ENCODE measurements at places on chromosomes 11 and 22. TPM values are rescaled to one million over a fixed set of nuclear protein-coding genes. Genes with fewer than 3 reads are reported as not detected.

The API5 gene
- total RNA-seq: 155 TPM

The OR4C3 gene
- not detected for total RNA-seq

The IPO7 gene
- 244 TPM for total RNA-seq

The PDGFB gene
- 9.6 TPM for total RNA-seq

DNA sequence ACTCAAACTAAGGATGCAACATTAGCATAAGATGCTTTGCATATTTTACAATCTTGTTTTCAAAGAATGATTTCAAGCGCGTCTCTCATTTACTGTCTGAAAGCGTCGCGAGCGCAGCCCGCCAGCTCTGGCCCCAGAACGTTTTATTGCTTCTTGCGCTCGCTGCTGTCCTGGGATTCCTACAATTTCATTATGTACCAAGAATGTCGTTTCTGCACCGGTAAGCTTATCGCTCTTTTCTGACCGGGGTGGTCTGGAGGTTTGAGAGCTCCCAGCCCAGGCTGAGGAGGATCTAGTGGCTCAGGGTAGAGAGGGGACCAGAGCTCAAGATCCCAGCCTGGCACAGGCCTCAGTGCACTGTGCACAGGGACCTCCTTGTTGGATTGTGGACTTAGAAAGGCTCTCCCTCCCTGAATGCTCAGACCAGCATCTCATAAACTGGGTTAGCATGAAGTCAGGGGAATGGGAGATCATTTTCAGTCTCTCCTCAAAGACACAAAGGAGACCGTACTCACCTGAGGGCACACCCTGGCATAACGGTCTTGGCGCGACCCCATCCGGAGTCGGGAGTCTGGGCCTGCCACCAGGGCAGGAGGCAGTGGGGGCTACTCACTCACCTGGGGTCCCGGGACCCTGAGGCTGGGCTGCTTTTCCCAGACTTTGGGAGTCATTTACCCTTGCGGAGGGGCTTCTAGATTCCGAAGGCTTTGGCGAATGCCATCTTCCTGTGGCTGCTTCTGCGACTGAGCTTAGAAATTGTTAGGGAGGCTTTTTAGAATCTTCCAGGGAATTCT, 817.4 kb downstream of the BRD1 start:
- H3K27me3 ChIP-seq: no peaks in the 10 kb centered on the region
- H3K27ac ChIP-seq: no peak overlapping the region
- H3K4me1 ChIP-seq: no peaks in the 10 kb centered on the region
- H3K4me3 ChIP-seq: no peak overlapping the region
- peak; percentile 30 for DNase-seq

DNA sequence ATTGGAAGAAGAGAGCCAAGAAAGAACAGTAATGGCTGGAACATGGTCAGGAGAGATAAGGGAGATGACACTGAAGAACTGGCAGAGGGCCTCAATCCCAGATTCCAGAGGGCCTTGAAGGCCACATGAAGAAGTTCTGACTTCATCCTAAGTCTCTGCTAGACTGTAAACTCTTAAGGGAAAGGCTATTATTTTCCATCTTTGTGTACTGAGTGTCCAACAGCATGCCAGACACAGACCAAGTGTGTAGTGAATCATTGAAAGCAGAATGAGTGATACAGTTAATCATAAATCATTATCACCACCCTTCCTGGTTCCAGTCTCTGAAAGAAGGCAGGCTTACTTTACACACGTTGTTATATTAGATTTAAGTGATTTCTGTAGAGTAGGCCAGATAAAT, 185.3 kb upstream of the C11orf87 start:
- no peak overlapping the region for H3K4me3 ChIP-seq
- DNase-seq: no peak
- no peaks in the 10 kb centered on the region for H3K36me3 ChIP-seq
- H3K27ac ChIP-seq: no peak overlapping the region
- no peaks in the 10 kb centered on the region for H3K4me1 ChIP-seq
- H3K27me3 ChIP-seq: no peaks in the 10 kb centered on the region

GRCh38 chr11:14107050-14107430, 144.5 kb downstream of the SPON1 start:
- DNase-seq: no peak
- H3K4me3 ChIP-seq: no peak overlapping the region
- H3K27ac ChIP-seq: no peak overlapping the region

DNA sequence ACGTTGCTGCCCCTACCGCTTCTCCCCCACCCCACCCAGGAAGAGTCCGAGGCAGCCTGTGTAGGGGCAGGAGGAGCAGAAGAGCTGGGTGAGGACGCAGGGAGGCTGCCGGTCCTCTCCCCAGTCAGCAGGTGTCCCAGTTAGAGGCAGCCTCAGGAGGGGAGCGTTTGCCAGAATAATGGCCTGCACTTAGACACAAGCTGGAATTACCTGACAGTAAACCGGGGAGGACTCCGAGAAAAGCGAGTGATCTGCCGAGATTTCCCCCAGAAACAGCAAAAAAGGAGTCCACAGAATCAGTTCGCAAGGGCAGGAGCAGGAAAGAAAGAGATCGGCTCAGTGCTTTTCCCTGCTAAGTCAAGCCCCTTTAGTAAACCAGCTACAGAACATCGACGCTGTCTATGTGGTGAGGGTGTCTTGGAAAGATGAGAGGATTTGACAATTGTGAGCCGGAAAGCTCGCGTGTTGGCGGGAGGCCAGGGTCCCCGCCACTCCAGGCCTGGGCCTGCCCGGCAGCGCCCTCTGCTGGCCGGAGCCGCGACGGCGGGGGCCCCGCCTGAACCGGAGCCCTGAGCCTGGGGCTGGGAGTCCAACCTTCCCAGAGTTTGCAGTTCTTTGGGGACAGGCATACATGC, 17.7 kb upstream of the THRSP start:
- DNase-seq: no peak
- no peak overlapping the region for H3K27ac ChIP-seq

GRCh38 chr22:24067587-24068376, 56.7 kb downstream of the CABIN1 start:
- no peak for DNase-seq
- H3K36me3 ChIP-seq: peaks cover 40% of the 10 kb centered on the region
- no peaks in the 10 kb centered on the region for H3K27me3 ChIP-seq
- H3K4me3 ChIP-seq: no peak overlapping the region
- H3K4me1 ChIP-seq: no peaks in the 10 kb centered on the region

GRCh38 chr11:45646275-45646927, 19.0 kb downstream of the CHST1 start:
- no peak for DNase-seq
- no peak overlapping the region for H3K27ac ChIP-seq
- no peaks in the 10 kb centered on the region for H3K27me3 ChIP-seq
- peaks cover 5% of the 10 kb centered on the region for H3K4me1 ChIP-seq
- no peaks in the 10 kb centered on the region for H3K36me3 ChIP-seq
- H3K4me3 ChIP-seq: no peak overlapping the region

- H3K4me3 ChIP-seq: no peak overlapping the region
- H3K27ac ChIP-seq: no peak overlapping the region
- H3K36me3 ChIP-seq: no peaks in the 10 kb centered on the region
- no peak for DNase-seq
These were observed 22.1 kb downstream of the GNAZ start for GRCh38 chr22:23092217-23092955.

DNA sequence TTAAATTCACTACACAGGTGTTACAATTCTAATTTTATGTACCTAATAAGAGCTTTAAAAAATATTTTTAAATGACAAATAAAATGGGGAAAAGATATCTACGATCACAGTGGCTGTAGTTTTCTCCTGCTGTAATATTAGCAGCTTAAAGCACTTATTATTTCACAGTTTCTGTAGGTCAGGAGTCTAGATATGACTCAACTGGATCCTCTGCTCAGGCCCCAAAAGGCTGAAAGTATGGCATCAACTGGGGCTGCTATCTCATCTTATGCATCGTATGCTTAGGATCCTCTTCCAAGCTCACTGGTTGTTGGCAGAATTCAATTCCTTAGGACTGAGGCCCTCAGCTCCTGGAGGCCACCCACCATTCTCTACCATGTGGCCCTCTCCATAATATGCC, 12.8 kb downstream of the FBXO3 start:
- no peaks in the 10 kb centered on the region for H3K36me3 ChIP-seq
- no peaks in the 10 kb centered on the region for H3K4me1 ChIP-seq
- H3K27me3 ChIP-seq: no peaks in the 10 kb centered on the region
- H3K27ac ChIP-seq: no peak overlapping the region
- no peak overlapping the region for H3K4me3 ChIP-seq

DNA sequence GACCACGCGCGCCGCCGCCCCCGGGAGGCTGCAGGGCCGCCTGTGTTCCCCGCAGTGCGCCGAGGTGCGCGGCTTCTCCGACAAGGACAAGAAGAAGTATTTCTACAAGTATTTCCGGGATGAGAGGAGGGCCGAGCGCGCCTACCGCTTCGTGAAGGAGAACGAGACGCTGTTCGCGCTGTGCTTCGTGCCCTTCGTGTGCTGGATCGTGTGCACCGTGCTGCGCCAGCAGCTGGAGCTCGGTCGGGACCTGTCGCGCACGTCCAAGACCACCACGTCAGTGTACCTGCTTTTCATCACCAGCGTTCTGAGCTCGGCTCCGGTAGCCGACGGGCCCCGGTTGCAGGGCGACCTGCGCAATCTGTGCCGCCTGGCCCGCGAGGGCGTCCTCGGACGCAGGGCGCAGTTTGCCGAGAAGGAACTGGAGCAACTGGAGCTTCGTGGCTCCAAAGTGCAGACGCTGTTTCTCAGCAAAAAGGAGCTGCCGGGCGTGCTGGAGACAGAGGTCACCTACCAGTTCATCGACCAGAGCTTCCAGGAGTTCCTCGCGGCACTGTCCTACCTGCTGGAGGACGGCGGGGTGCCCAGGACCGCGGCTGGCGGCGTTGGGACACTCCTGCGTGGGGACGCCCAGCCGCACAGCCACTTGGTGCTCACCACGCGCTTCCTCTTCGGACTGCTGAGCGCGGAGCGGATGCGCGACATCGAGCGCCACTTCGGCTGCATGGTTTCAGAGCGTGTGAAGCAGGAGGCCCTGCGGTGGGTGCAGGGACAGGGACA, 2.7 kb downstream of the NLRP6 start:
- no peak for DNase-seq
- no peaks in the 10 kb centered on the region for H3K4me1 ChIP-seq
- no peak overlapping the region for H3K27ac ChIP-seq
- no peak overlapping the region for H3K4me3 ChIP-seq

DNA sequence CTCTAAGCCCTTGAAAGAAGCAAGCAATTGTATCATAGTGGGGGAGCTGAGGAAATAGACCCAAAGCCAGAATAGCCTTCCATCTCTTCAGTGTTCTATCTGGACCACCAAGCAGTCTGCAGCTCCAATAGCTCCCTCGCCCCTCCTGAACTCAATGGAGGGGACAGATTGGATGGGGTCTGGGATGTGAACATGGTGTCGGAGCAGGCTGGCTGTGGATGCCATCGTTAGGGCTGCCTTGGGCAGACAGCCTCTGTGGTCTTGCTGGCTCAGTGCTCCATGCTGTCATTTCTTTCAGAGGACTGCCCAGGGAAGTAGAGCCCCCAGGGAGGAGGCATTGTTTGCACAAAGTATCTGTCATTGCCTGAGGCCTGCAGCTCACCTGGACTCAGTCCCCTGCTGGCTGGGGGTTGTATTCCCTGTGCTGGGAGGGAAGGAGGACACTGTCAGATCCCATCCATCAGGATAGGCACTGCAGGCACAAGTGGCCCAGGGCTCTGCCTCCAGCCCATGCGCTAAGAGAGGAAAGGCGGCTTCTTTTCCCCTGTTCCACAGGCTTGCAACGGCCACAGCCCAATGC, 537.7 kb downstream of the BUD13 start:
- no peaks in the 10 kb centered on the region for H3K27me3 ChIP-seq
- H3K4me3 ChIP-seq: no peak overlapping the region
- H3K36me3 ChIP-seq: no peaks in the 10 kb centered on the region
- no peak for DNase-seq
- no peak overlapping the region for H3K27ac ChIP-seq

GRCh38 chr11:12008790-12009616, 577 bp upstream of the DKK3 start:
- H3K4me1 ChIP-seq: no peaks in the 10 kb centered on the region
- peaks cover 6% of the 10 kb centered on the region for H3K27me3 ChIP-seq

Data from H1 (cell line).